Activated T-cell treated with anti-CD3 and anti-CD28 coated beads, Interleukin-2, amount 50 U/mL, for 72 hours (primary cell): ENCODE measurements at places on chromosomes 7 and 10.

DNA sequence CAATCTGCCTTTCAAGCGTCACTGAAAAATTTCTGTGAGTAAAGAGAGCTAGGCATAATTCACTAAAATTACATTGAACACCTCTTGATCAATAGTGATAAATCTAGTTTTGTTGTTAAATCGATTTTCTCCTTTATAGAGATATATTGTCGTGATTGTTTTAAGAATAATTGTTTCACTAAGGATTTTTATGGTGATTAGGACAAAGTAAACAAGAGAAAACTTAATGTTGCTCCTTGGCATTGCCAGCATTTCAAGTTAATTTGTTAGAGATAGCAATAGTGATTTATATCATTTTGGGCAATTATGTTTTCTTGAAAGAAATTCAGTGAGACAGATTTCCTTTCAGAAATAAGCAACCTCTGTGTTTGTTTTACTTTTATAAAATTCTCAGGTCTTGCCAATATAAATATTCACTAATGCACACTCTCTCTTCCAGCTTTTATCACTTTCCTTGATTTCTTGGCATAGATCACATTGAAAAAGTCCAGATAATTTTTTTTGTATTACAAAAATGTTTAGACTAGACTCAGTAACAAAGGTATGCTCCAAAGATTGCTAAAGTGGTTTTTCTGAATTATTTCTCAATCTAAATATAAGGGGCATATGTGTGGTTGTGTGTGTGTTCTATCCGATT is 538.7 kb downstream of the TFEC start:
- DNase-seq: no peak

GRCh38 chr10:77965294-77965693 is 38.7 kb upstream of the DLG5 start:
- DNase-seq: peak; percentile 19

- DNase-seq: no peak
These were observed 17.0 kb downstream of the RRP12 start for GRCh38 chr10:97384156-97384555.

DNA sequence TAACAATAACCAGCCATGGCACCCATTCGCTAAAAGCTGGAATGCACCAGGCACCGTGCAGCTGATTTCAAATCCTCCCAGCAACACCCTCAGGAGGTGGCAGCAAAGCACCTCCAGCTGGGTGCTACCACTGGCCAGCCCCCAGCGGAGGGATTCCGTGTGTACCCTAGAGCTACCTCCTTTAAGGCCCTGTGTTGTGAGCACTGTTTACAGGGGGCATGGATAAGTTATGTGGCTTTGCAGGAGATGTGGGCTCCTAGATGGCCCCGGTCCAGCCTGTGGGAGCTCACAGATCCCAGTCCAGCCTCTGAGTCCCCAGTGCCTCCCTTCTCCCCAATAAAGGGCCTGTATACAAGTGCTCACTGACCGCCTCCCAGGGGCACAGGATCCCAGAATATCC is 27.1 kb downstream of the TNRC18 start:
- peak; percentile 67 for DNase-seq

GRCh38 chr7:100968031-100968430 is 1.3 kb upstream of the MUC12 start:
- DNase-seq: no peak

DNA sequence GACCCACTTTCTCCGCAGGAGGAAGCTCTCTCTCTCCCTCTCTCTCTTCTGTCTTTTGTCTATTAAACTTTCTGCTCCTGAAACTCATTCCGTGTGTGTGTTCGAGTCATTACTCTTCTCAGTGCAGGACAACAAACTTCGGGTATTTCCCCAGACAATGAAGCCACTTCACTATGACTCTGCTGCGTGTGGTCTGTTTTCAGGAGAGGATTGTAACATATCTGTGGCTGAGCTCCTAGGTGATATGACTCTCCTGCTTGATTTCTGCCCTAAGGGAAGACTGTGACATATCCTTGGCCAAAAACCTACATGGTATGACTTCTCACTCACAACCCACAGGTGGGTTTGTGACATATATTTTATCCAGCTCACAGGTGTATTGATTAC is 39.9 kb upstream of the ZNF107 start:
- no peak for DNase-seq

- DNase-seq: no peak
These were observed 179.3 kb downstream of the MAD1L1 start for GRCh38 chr7:2053395-2053794.

DNA sequence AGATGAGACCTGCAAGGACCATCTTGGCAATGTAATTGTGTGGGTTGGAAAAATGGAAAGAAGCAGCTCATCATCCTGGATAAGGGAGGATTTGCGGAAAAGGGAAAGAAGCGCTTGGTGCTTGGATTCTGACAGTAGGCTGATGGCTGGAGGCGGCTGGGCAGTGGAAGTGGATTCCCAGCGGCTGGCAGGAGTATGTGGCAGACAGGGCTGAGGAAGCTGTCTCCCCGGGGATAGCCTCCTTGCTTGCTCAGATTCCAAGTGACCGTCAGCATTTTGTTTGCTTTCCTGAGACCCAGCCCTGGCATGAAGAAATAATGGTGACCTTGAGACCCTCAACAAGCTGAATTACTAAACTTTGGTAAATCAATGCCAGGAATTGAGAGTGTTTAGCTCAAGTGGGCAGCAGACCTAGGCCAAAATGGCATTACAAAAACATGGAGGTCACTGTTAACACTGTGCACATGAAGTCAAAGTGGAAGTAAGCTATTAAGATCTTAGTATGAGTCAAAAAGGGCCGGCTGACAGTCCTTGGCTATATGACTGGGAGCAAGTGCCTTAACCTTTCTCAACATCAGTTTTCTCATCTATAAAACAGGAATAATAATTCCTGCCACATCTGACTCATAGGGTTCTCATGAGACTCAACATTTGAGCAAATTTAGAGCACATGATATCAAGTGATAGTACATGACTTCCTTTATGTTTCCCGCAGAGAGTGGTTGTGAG is 21.3 kb downstream of the SLC25A28 start:
- no peak for DNase-seq

GRCh38 chr7:121966276-121966934 is 93.4 kb downstream of the PTPRZ1 start:
- no peak for DNase-seq

GRCh38 chr10:101351477-101351876 is 2.5 kb upstream of the BTRC start:
- no peak for DNase-seq

GRCh38 chr7:55212176-55212575 is 153.0 kb upstream of the LANCL2 start:
- no peak for DNase-seq
